ENCODE measurements at places on chromosomes 7 and 10. TPM values are rescaled to one million over a fixed set of nuclear protein-coding genes. Genes with fewer than 3 reads are reported as not detected.

DNA sequence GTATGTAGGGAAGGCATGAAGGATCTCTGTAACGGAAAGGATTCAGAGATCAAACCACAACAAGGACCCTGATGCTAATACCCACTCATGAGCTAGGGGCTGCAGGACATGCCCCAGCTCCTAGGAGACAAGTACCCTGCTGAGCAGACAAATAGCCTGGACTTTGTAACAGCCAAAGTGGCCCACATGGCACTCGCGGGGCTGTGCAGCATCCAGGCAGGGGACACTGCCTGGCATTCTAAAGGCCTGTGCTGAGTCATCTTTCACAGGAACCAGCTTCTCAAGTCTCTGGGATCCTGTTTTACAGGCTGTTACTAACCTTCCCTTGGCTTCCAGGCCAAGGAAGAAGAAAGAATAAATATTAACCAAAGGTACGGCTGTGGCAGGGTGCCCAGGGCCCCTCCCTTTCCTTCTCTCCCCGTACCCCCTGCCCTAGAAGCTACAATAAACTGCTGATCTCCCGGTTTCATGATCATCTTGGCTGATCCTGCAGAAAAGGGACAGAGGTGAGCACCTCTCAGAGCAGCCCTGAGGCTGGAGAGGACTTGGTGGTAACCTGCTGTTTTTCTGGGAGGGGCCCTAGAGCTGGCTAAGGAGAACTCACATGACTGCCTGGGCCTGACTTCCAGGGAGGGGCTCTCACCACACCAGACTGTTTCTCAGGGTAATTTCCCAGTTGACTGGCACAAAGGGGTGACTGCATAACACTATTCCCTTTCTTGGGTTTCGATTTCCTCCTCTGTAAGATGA, 4.2 kb upstream of the RPEL1 start:
- H3K4me1 ChIP-seq: peaks cover 14% of the 10 kb centered on the region
- no peaks in the 10 kb centered on the region for H3K36me3 ChIP-seq
- peak overlapping the region; percentile 72 for H3K27ac ChIP-seq

GRCh38 chr7:128884561-128885369, 22.1 kb downstream of the ATP6V1F start:
- no peak overlapping the region for H3K27ac ChIP-seq
- H3K36me3 ChIP-seq: no peaks in the 10 kb centered on the region
- H3K27me3 ChIP-seq: no peaks in the 10 kb centered on the region
- H3K4me3 ChIP-seq: no peak overlapping the region

DNA sequence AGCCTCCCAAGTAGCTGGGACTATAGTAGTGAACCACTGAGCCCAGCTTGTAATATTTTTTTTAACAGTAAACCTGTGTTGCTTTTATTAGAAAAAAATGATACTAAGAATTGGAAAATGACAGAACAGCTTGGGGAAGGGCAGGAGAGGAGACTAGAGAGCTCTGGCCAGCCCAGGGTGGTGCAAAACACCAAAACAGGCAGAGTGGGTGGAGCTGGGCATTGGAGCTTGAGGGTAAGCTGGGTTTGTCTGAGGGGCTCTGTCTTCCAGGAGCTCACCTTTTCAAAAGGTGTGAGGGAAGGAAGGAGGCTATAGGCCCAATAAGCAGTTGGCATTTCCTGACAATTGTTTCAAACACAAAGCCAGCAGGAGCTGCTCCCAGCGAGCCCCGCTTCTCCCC, 75.2 kb upstream of the DUSP5 start:
- no peaks in the 10 kb centered on the region for H3K27me3 ChIP-seq
- no peak overlapping the region for H3K27ac ChIP-seq
- H3K36me3 ChIP-seq: no peaks in the 10 kb centered on the region
- H3K4me3 ChIP-seq: no peak overlapping the region

- DNase-seq: no peak
- no peaks in the 10 kb centered on the region for H3K36me3 ChIP-seq
- H3K27me3 ChIP-seq: no peaks in the 10 kb centered on the region
- peak overlapping the region; percentile 27 for H3K27ac ChIP-seq
- no peak overlapping the region for H3K4me3 ChIP-seq
These were observed 40.5 kb downstream of the PAPSS2 start for GRCh38 chr10:87700031-87700796.

GRCh38 chr7:8179486-8179885, 82.5 kb downstream of the ICA1 start:
- H3K27me3 ChIP-seq: no peaks in the 10 kb centered on the region
- H3K4me1 ChIP-seq: no peaks in the 10 kb centered on the region
- H3K27ac ChIP-seq: no peak overlapping the region
- DNase-seq: no peak
- no peak overlapping the region for H3K4me3 ChIP-seq

DNA sequence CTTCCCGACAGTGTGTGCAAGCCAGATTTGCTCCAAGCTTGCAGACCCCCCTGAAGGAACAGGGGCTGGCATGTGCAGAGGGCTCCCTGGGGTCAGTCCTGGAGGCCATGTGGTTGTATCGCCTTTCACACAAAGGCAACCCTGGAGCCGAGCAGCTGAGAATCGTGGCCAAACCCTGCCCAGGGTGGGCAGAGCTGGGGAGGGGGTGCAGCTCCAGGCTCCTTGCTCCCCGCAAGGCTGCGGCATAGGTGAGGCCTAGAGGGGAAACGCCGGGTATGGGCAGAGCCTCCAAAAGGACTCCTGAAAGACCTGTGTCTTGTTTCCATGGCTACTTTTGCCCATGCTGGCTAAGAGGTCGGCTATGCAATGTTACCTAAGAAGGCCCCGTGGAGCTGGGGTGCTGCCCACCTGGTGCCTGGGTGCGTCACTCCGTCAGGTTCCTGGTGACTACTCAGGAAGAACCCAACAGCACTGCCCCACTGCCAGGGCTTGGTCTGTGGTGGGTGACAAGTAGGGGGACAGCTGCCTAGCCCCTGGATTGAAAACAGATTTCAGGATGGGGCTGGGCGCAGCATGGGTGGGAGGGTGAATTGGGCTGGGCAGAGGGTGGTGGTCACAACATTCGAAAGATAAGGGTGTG, 171.0 kb upstream of the SHH start:
- no peak overlapping the region for H3K4me3 ChIP-seq
- H3K36me3 ChIP-seq: no peaks in the 10 kb centered on the region

DNA sequence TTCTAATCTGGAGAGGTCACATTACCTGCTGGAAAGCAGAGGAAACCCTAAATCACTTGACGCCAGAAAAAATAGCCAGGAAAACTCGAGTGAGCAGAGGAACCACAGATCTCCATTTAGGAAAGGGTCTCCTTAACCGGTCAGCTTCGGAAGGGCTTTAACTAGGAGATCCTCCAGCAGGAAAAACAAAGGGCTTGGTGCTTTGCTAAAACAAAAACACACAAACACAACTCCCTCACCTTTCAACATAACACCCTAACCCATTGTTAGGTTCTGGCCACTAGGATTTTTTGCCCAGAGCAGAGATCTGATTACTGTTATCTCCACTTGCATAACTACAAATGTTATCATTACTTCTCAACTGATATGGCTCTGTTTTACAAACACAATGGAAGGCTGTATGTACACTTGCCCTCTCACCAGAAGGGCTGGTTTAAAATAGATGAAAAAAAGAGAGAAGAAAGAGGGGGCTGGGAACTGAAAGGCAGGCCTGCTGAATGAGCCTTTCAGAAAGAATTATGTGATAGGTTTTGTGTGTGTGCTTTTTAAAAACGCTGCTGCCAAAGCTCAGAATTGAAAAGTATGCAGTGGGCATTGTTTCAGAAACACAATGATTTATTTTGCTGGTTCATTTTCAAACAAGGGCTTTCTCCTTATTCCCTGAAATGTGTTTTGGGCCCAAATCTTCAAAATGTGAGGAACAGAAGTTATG, 161.5 kb downstream of the FGFR2 start:
- no peak for DNase-seq
- H3K27ac ChIP-seq: peak overlapping the region; percentile 68
- no peak overlapping the region for H3K4me3 ChIP-seq
- H3K27me3 ChIP-seq: no peaks in the 10 kb centered on the region
- peaks cover 35% of the 10 kb centered on the region for H3K4me1 ChIP-seq

- H3K36me3 ChIP-seq: no peaks in the 10 kb centered on the region
- no peak overlapping the region for H3K27ac ChIP-seq
- no peaks in the 10 kb centered on the region for H3K27me3 ChIP-seq
- no peak overlapping the region for H3K4me3 ChIP-seq
- peaks cover 46% of the 10 kb centered on the region for H3K4me1 ChIP-seq
These were observed 66.0 kb downstream of the MAD1L1 start for GRCh38 chr7:2166625-2167280.

- no peak overlapping the region for H3K27ac ChIP-seq
- H3K4me1 ChIP-seq: no peaks in the 10 kb centered on the region
- DNase-seq: no peak
- no peaks in the 10 kb centered on the region for H3K27me3 ChIP-seq
- no peaks in the 10 kb centered on the region for H3K36me3 ChIP-seq
These were observed 179.2 kb upstream of the NAMPT start for GRCh38 chr7:106463851-106464611.

- H3K27me3 ChIP-seq: no peaks in the 10 kb centered on the region
- H3K36me3 ChIP-seq: no peaks in the 10 kb centered on the region
- DNase-seq: no peak
- H3K4me3 ChIP-seq: no peak overlapping the region
These were observed 159.4 kb upstream of the MEOX2 start for GRCh38 chr7:15845868-15846267.

- no peak overlapping the region for H3K4me3 ChIP-seq
- no peaks in the 10 kb centered on the region for H3K4me1 ChIP-seq
- H3K36me3 ChIP-seq: no peaks in the 10 kb centered on the region
These were observed 204.6 kb upstream of the POM121L12 start for GRCh38 chr7:52830801-52831200.

DNA sequence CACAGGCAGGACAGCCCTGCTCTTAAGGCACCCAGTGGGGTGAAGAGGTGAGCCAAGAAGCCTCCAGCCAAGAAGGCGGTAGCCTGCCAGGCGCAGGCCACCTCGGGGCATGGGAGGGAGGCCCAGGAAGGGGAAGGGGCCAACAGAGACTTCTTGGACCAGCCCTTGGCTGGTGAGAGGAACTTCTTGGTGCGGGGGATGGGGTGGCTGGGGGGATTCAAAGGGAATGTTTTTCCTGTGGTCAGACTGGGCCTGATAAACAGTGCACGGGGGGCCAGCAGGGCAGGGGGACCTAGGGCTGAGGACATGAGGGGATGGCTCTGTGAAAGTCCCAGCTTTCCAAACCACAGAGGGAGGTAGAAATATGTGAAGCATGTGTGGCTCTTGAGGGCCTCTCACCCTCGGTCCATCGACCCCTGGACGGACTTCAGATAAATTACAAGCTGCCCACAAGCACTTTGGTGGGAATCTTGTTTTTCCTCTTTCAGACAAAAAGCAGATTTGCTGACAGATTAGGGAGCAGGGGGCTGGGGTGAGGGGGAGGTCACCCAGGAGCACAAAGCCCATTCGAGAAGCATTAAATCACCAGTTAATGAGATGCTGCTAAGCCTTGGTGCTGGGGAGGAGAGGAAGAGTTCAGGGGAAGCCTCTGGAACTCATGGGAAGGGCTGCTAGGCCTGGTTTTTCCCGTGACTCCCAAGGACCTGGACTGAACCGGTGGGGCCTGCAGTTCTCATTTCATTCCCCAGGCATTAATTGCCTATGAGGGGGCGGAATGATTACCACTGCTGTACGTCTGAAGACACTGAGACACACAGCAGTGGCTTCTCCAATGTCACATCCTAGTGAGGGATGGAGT, 11.3 kb downstream of the CRYGN start:
- no peak overlapping the region for H3K4me3 ChIP-seq
- DNase-seq: peak; percentile 76
- H3K27me3 ChIP-seq: no peaks in the 10 kb centered on the region
- peak overlapping the region; percentile 14 for H3K27ac ChIP-seq
- no peaks in the 10 kb centered on the region for H3K36me3 ChIP-seq

GRCh38 chr10:49562893-49563292, 24.0 kb upstream of the ERCC6 start:
- H3K4me3 ChIP-seq: no peak overlapping the region
- no peak overlapping the region for H3K27ac ChIP-seq
- H3K4me1 ChIP-seq: no peaks in the 10 kb centered on the region
- DNase-seq: no peak

DNA sequence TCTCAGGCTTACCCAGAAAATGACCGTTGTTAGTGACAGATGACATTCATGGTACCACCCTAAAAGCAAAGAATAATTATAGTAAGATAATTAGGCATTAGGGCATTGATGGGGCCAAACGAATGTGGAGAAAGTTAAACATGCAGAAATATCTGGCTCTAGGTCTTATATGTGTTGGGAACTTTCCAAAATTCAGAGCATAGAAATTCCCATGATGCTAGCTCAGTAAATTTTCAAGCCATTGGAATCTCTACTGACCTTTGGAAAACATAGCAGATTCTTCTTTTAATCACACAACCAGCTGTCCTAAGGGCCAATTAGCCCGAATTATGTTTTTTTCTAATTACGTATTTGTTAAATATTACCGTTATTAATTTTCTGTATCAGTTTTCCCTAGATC, 136.1 kb downstream of the CREB5 start:
- H3K4me1 ChIP-seq: peaks cover 3% of the 10 kb centered on the region
- H3K27ac ChIP-seq: no peak overlapping the region
- DNase-seq: no peak
- no peaks in the 10 kb centered on the region for H3K36me3 ChIP-seq
- no peak overlapping the region for H3K4me3 ChIP-seq

- no peak overlapping the region for H3K4me3 ChIP-seq
- DNase-seq: no peak
- H3K36me3 ChIP-seq: no peaks in the 10 kb centered on the region
- H3K4me1 ChIP-seq: no peaks in the 10 kb centered on the region
- H3K27ac ChIP-seq: no peak overlapping the region
These were observed 32.2 kb upstream of the SEMA3A start for GRCh38 chr7:84226759-84227158.

DNA sequence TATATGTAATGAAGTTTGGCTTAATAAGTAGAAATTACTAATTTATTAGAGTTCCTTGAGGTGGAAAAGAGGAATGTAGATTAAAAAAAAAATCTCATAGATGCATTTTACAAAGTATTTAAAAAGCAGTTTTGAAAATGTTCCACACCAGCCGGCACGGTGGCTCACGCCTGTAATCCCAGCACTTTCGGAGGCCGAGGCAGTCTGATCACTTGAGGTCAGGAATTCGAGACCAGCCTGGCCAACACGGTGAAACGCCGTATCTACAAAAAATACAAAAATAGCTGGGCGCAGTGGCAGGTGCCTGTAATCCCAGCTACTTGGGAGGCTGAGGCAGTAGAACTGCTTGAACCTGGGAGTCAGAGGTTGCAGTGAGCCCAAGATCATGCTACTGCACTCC, 3.2 kb upstream of the CHRM2 start:
- peak overlapping the region; percentile 39 for H3K27ac ChIP-seq

The SLC18A3 gene
- 0.68 TPM for total RNA-seq

The TTYH3 gene
- 15.3 TPM for total RNA-seq

The SEMA4G gene
- 0.49 TPM for total RNA-seq

The SLC39A12 gene
- total RNA-seq: not detected

Data from sigmoid colon (tissue), 7 donors.